ENCODE measurements at places on chromosomes 3 and 15.

- no peak for DNase-seq
These were observed 50.1 kb downstream of the MAGI1 start for GRCh38 chr3:65988411-65989180.

GRCh38 chr3:5811016-5811415, 623.5 kb downstream of the EDEM1 start:
- DNase-seq = no peak

GRCh38 chr3:12246497-12247163, 42.2 kb upstream of the PPARG start:
- DNase-seq = no peak

DNA sequence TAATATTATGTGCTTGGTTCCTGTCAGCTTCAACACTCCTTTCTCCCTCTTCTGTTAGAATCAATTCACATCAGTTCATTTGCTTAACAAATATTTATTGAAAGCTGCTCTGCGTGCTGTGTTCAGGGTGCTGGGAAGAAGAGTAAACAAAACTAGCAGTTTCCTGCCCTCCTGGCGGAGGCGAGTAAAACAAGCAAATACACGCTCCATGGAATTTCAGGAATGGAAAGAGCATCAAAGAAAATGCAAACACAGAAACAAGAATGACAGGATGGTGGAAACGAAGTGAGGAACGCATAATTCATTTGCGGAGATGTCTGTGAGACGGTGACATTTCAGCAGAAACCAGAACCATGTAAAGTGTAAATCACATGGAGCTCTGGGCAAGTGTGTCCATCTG, 49.4 kb upstream of the SPTSSB start:
- DNase-seq = no peak

DNA sequence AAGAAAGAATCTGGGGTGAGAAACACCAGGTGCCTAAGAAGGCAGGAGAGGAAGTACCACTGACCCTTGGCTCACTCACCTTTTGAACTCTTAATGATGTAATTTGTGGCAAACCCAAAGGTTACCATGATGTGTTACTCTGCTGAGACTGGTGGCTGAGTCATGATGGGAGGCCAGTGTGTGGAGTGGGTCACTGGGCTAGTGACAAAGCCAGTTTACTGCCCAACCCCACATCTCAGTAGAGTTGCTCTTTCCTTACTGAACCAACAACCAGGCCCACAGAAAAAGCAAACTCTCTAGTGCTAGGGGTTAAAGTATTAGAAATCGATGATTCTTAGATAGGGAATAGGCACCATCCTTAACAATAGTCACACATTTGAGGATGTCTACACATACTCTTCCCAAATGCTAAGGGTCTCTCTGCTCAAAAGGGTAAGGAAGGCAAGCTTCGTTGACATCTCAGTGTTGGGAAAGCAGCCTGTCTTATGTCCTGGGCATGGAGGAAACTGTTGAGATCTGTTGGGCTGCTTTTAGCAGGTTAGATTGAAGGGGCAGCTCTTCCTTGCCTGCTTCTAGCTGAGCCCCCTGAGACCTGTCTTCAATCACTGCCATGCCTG, 3.1 kb downstream of the RBP2 start:
- DNase-seq = no peak

DNA sequence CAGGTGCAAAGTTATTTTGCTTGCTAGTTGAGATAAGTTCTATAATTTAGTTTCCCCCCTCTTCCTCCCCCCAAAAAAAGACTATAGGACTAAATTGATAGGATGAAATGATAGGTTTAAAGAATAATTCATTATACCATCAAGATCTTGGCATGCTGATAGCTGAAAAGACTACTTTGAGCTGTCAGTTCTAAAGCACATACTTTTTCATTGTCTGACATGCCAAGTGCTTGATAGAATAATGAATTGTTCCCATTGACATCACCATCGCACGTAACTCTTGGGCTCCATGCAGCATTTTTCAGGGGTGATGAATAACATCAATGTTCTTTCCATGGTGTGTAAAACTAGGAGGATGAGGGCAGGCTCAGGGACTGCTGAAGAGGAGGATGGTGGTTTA, 32.3 kb upstream of the TAFA4 start:
- DNase-seq = no peak

DNA sequence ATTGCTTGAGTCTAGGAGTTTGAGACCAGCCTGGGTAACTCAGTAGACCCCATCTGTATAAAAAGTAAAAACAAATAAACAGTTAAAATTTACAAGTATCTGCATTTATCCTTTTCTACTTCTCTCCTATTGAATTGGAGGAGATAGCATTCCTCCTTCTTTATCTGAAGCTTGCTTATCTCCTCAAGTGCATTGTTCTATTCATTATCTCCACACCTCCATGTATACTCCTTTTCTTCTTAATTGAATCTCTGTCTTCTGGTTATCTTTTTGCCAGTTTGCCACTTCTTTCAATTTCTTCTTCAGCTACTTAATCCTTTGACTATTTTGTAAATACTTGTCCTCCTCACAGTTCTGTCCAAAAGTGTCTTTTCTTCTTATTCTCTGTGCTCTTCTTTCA, 88.6 kb downstream of the STRIT1 start:
- no peak for DNase-seq

DNA sequence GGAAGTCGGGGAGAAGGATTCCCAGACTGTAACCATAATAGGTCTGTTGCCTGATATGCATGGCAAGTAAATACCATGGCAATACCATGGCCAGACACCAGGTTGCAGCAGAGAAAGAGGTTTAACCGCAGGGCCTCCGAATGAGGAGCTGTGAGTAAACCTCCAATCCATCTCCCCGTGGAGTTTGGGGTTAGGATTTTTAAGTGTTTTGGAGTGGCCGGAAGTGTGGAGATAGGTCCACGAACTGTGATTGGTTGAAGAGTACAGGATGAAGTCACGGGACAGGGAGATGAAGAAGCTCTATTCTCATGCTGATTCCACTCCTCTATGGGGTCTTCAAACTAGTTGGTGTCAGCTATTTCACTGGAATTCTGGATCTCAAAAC, 127.9 kb downstream of the ST8SIA2 start:
- DNase-seq = peak; percentile 12
